ENCODE measurements at places on chromosomes 3 and 15.

GRCh38 chr15:58419803-58420524, 11.8 kb upstream of the LIPC start:
- no peak for DNase-seq

- no peak for DNase-seq
Observed at GRCh38 chr3:299590-300301, 103.2 kb downstream of the CHL1 start.

- DNase-seq: no peak
Observed at GRCh38 chr3:136135039-136135802, 60.9 kb downstream of the MSL2 start.

GRCh38 chr15:99983171-99983885, 250.1 kb upstream of the LYSMD4 start:
- no peak for DNase-seq

DNA sequence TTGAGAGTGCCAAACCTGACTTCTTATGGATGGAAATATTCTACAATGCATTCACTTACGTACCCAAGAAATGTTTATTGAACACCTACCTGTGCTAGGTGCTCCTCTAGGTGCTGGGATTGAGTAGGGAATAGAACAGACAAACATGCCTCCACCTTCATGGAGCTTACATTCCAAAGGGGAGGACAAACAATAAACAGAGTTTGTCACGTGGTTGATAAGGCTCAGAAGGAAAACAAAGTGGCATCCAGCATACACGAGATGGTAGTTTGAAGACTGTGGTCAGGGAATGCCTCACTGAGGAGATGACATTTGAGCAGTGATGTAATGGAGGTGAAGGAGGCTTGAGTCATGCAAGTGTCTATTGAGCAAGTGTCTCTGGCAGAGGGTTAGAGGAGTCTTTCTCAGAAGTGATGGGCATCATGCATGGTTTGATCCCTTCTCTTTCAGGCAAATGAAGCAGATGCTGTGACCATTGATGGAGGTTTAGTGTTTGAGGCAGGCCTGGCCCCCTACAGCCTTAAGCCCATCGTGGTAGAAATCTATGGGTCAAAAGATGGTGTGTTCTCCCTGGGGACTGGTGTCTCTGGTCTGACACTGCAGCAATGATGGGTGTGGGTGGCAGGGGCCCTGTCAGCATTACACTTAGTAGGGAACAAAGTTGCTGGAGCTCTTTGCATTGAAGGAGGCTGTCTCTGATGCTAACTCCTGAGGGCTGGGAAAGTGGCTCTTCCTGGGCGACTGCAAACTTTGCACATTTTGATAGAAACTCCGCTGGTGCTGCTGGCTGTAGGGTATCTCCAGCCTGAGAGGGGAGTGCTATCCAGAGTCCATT, 29.7 kb upstream of the TOPBP1 start:
- DNase-seq: no peak

DNA sequence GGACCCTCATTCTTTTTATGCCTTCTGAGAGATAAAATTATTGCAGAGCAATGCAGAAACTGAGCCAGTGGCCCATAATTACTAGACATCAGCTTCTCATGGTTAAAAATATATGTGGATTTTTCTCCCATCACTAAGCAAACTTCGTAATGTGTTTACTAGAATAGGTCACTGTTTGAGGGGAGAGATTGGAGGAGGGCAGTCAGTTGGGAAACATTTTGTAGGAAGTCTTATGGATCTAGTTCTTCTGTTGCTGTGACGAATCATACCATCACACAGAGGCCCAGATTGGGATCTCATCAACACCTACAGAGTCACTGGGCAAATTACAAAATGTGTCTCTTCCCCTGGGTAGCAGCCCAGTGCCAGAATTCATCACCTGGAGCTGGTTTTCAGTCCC, 81.4 kb downstream of the PDE8A start:
- DNase-seq: no peak

DNA sequence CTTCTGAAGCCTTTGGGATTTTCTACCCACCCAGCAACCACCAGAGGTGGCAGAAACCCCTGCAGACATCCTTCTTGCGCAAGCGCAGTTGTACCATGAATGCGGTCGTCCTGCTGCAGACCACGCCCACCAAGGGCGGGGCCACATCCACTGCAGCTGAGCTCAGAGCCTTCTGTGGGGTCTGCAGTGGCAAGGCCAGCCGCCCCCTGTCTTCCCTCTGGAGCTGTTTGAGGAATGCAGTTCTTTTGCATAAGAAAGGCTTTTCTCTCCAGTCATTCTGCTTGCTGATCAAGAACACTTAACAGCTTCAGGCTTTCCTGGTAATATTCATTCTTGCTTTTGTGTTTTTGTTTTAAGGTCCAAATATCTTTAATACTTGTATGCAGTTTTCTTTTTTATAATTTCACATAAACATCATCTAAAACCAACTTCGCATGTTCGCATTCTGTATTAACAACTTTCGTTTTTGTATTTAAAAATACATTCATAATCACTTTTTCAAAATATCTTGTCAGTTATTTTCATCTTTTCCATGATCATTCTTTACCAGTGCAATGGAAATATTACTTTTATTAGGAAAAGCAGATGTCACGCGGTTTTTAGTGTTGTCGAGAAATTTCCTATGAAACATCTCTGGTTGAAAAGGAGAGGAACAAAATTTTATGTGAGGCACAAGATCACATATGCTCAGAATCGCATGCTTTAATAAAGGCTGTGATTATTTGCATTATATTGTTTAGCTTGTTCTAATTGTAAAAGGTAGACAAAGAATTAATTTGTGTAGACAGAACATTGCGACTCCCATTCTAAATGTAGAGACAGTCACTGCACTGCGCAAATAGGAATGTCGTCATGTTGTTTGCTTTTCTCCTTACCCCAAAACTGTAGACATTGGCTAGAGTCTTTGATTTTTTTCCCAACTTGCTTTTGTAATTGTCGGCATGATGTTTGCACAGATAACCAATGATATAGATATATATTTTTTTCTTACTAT, 98.1 kb upstream of the SNRPN start:
- no peak for DNase-seq
